Osteocyte (in vitro differentiated cells): ENCODE measurements at places on chromosomes 5 and 9.
A peak's percentile ranks its signal among the peaks of the same experiment; 100 is the strongest.

GRCh38 chr5:158419186-158419585, 560.2 kb upstream of the CLINT1 start:
- no peak for DNase-seq

DNA sequence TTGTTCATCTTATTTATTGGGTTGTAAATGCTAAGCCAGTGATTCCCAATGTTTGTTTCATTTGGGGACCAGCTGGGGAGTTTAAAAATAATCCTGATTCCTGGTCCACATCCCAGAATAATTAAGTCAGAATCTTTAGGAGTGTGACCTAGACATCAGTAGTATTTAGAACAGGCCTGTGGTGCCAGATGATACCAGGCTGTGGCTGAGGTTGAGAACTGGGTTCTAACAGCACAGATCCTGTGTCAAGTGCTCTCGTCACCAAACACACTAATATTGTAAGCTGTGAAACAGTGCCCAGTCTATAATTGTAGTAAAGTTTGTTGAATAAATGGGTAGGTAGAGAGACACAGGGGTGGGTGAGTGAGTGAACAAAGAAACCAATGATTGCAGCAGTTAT, 172.1 kb upstream of the PPP1R2B start:
- DNase-seq: no peak

- no peak for DNase-seq
These were observed 38.5 kb upstream of the RARS1 start for GRCh38 chr5:168447808-168448207.

GRCh38 chr9:30944225-30944569, 1440.2 kb upstream of the ACO1 start:
- DNase-seq: no peak

DNA sequence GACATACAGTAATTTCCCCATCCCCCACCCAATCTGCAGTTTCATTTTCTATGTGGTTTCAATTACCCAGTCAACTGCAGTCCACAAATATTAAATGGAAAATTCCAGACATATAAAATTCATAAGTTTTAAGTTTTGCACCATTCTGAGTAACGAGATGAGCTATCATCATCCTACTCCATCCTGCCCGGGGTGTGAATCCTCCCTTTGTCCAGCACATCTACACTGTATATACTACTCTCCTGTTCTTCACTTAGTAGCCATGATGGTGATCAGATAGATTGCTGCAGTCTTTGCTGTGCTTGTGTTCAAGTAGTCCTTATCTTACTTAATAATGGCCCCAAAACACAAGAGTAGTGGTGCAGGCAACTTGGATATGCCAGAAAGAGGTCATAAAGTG, 11.3 kb downstream of the OXCT1 start:
- DNase-seq: no peak

DNA sequence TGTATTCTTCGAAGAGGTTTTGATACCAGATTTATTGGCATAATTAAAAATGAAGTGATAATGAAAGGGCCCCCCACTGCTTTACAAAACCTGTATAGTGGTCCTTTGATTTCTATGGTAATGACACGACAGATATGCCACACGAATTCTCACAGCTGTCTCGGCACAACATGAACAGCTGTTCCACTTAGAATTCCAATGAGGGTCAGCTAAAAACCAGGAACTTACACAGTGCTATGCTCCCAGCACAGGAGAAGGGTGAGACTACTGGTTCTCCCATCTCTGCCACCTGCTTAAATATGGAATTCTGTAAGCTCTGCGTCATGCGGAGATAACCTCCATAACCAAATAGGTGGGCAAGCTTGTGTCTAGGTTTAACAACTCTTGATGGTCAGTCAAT, 183.0 kb upstream of the EFNA5 start:
- no peak for DNase-seq

- no peak for DNase-seq
These were observed 1.1 kb downstream of the PRKACG start for GRCh38 chr9:69012696-69013381.

- DNase-seq: no peak
These were observed 71.0 kb downstream of the SH3PXD2B start for GRCh38 chr5:172383191-172383802.

DNA sequence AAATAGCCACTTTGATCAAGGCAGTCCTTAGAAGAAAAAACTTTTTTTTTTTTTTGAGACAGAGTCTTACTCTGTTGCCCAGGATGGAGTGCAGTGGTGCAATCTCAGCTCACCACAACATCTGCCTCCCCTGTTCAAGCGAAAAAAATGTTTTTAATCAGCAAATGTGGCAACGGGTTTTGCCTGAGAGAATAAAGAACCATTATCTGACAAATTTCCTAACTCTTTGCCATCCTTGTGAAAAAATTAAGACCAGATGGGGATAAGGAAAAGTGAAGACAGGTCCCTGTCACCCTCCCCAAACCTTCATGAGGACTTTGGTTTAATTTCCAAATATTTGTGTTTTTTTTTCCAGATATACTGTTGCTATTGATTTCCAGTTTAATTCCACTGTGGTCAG, 107.3 kb upstream of the SPOCK1 start:
- no peak for DNase-seq

GRCh38 chr9:90188656-90189055, 454.0 kb downstream of the DIRAS2 start:
- DNase-seq: no peak

GRCh38 chr5:2334719-2335118, 416.8 kb downstream of the IRX2 start:
- no peak for DNase-seq

DNA sequence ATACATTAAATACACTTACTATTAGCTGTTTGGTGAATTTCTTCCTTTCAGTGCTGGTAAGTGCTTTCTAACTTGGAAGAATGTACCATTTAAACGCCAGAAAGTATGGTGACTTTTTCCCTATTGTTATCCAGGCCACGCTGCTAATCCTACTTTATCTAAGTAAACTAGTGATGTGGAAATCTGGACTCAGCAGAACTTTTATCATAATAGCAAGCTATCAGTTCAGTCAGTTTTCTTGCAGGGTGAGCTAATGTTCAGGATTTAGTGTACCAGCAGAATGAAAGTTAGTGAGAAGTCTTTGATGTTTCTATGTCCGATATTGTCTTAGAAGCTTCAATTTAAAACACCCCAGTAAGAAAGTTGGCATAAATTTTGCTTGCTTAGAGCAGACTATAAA, 72.2 kb downstream of the HSD17B4 start:
- no peak for DNase-seq

DNA sequence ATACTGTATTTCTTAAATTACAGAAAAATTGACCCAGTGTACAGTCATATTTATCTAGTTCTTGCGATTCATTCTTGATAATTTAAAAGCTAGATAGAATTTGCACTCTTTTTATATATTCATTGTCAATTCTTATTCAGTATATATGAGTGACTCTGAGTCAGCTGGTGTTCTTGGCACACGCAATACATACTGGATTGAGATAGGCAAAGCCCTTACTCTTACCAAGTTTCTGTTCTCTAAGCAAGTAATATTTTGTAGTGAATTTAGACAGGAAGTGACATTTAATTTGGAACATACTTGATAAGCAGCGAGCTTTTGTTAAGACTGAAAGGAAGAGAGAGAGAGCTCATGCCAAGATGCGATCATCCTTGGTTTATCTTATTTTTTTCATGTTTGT, 57.7 kb downstream of the GPBP1 start:
- no peak for DNase-seq

GRCh38 chr5:141050622-141051520, at the start of gene PCDHB1:
TSS of gene PCDHB1 (plus strand) at chr5:141051374. CDS start at chr5:141051471, 97 bp downstream.
- DNase-seq: no peak

GRCh38 chr5:528629-529511, 4.6 kb upstream of the SLC9A3 start:
- no peak for DNase-seq

GRCh38 chr5:126794157-126794828, 17.4 kb downstream of the LMNB1 start:
- DNase-seq: no peak

DNA sequence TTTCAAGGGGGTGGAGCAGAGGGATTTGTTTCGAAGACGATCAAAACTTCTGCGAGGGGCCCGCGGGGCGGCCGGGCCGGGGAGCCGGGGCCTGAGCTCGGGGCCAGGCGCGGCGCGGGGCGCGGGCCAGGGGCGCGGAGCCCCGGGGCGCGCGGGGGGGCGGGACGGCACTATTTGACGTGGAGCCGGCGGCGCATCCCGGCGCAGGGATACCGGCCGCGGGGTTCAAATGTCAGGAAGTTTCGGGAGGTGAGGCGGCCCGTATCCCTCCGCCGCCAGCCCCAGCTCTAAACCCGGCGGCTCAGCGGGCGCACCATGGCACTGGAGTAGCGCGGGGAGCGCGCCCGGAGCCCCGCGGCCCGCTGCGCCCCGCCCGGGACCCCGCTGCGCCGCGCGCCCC, at the start of gene LMX1B:
Gene LMX1B (plus strand): TSS at position 278 of the 400 bp plus-strand sequence. CDS start 522 bp downstream, outside the sequence.
- no peak for DNase-seq

DNA sequence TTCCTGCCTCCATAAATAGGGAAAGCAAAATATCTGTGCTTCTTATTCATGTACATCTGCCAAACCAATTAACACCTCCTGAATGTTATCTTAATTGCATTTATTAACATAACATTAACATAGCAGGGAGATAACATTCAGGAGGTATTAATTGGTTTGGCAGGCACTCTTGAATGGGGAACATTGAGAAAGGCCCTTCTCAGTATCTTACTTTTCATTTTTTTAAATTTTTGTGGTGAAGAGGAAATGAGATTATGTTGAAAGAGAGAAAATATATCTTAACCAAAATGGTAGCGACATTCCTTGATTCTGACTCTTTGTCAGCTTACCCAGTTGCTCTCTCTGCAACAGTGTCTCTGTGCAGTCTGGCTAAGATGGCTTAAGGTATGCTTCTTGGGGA, 100.4 kb upstream of the TLE1 start:
- no peak for DNase-seq

DNA sequence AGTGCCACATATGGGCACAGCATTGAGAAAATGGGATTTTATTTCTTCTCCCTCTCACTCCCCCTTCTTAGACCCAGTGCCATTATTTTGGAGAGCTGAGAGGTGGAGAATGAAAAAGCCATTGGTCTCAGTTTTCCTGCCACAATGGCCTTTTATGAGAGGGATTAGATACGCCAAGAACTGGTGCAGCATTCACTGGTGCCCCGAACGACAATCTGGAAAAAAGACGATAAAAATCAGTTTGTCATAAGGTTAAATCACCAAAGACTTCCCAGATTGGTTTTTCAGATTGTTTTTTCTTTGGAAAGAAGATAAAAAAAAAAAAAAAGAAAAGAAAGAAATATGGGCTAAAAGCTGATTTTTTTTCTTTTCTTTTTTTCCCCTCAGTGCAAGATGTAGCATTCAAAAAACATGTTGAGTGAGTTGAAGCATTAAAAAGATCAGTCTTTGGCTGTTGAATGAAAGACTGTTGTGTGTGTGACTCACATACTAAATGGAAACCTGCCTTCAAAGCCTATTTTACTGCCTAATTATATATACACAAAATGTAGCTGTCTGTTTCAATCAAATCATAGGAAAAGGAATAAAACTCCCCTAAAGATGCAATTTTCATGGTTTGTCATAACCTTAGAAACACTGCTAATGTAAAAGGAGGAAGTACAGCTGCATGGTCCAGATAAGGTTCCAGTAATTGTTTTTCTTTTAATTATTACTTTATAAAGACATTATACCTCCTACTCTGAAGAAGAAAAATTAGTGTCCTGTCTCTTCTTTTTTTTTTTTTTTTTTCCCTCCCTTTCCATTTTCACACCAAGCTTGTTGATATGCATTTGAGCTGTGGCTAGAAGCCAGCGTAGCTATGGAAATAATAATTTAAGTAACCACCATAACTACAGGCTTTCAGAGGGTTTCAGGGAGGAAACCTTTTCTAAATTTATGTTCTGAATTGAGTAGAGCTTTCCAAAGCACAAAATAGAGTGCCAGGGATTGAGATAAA, 27.2 kb upstream of the ZNF608 start:
- no peak for DNase-seq

- DNase-seq: peak; percentile 73
These were observed 199.8 kb upstream of the MVB12B start for GRCh38 chr9:126126807-126127206.

DNA sequence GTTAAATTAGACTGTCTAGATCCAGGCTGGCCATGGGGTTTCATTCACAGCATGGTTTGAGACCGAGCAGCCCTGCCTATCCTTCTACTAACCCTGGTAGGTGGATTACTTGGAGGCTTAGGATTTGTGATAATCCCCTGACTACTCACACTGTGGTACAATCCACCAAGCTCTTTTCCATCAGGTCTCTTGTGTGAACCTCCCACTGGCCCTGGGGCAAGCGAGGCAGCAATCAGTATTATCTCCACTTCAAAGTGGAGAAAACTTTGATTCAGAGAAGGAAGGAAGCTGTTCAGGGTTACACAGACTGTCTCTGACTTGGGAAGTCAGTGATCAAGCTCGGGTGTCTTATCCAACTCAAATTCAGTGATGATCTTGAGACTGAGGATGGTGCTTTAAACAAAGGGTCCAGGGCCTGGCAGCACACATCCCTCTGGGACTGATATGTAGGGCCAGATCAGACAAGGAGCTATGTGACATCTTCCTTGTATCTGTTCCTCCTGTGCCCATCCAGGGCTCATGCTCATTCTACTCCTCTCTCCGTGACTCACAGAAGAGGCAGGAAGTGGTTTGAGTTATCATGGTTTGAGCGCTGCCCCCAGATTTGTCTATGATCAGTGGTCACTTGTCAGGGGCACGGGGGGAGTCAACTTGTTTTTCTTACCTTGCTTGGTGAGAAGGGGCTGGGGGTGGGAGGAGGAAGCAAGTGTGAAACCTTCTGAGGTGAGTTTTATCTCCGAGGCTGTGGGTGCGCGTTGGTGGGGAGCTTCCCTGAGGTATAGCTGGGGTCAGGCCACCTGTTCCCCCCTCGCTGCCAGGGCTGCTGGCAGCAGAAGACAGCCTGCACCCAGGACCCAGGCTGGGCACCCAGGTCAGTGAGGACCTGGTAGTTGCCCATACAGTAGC, 48.6 kb downstream of the RGS3 start:
- DNase-seq: no peak

DNA sequence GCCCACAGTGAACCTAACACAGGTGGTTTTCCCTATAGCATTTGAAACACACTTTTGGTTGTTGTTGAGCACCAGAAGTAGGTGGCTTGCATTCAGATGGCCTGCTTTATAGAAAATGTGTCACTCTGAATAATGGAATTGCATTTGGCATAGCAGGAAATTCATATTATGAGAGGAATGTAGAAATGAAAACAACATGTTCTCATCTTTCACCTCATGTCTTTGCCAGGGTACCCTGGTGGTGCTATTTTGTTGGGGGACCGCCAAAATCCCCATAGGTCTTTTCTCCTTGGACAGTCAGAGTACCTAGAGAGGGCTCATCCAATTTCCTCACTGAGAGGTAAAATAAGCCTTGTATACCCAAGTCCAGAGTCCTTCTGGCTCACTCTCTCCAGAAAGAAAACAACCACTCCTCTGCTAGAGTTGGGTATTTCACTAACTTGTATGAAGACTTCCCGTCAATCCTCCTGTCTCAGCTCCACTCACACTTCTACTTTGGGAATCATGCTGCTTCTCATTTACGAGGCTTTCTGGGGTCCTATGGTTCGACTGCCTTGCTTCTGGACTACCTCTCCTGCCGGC, 67.4 kb downstream of the MRPS27 start:
- no peak for DNase-seq
